CD4-positive, alpha-beta T cell treated with Interleukin-12 subunit alpha and Interleukin-12 subunit beta, for 1 hour (primary cell): ENCODE measurements at places on chromosomes 16 and 17.

GRCh38 chr16:56327929-56328258 lies 97.5 kb downstream of the AMFR start:
- no peak for DNase-seq

DNA sequence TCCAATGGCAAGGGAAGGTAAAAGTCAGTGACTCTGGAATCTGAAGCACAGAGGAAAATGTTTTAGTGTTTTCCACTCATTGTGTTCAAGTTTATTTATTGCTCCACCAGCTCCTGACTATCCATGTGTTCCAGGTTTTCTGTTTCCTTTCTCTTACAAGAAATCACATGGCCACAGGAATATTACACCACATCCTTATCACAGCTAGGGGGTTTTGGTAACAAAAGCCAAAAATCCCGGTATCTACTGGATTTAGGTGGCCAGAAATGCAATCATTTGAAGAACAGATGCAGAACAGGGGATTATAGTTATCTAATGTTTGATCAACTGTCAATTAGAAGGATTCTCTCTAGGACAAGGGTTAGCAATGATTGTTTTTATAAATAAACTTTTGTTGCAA lies 47.9 kb downstream of the STH start:
- no peak for DNase-seq

GRCh38 chr16:79601931-79602627 lies 1.5 kb upstream of the MAF start:
- DNase-seq = peak; percentile 89

GRCh38 chr17:36511216-36511615 lies 23.5 kb downstream of the MYO19 start:
- DNase-seq = no peak

DNA sequence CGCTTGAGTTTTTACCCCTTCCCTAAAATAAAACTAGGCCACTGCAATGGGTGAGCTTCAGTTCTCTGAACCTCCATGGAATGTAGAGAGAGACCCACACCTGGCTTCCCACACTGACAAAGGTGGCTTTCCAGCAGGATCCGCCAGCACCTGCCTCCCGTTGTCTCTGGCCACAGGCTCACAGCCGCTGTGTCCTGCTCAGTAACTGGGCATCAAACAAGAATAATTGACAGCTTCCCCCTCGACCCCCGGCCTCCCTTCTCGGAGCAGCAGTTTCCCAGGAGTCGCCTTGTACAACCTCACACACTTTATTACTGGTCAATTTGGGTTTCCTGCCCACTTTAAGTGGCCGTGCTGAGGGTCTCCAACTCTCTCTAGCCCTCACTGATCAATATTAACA lies 586.1 kb upstream of the PSMD7 start:
- no peak for DNase-seq

GRCh38 chr17:56822725-56823124 lies 11.0 kb downstream of the C17orf67 start:
- DNase-seq = no peak

DNA sequence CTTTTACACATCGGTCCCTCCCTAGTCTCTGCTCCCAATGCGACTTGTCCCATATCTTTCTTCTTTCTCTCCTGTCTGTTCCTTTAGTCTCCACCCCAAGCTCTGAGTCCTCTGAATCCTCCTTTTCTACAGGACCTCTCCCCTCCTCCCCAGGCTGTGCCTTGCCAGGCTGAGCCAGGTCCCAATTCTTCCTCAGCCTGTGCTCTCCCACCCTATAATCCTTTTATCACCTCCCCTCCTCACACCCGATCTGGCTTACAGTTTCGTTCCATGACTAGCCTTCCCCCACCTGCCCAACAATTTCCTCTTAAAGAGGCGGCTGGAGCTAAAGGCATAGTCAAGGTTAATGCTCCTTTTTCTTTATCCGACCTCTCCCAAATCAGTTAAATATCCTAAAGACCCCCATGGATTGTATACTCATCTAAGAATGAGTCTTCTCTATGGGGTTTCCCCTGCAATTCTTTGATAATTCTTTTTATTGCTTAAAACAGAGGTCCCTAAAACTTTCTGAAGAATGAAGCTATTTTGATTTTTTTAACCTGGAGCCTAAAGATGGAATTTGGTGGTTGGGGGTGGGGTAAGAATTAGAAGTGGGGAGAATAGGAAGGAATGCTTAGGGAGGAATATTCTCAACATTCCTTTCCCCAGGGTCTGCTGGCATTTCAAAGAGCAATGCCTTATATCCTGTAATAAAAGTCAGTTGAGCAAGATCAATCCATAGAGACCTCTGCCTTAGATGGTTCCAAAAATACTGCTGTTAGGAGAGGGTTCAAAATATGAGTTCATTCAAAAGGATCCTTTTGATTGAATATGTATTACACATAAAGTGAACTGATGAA lies 102.8 kb downstream of the MYO1D start:
- no peak for DNase-seq

DNA sequence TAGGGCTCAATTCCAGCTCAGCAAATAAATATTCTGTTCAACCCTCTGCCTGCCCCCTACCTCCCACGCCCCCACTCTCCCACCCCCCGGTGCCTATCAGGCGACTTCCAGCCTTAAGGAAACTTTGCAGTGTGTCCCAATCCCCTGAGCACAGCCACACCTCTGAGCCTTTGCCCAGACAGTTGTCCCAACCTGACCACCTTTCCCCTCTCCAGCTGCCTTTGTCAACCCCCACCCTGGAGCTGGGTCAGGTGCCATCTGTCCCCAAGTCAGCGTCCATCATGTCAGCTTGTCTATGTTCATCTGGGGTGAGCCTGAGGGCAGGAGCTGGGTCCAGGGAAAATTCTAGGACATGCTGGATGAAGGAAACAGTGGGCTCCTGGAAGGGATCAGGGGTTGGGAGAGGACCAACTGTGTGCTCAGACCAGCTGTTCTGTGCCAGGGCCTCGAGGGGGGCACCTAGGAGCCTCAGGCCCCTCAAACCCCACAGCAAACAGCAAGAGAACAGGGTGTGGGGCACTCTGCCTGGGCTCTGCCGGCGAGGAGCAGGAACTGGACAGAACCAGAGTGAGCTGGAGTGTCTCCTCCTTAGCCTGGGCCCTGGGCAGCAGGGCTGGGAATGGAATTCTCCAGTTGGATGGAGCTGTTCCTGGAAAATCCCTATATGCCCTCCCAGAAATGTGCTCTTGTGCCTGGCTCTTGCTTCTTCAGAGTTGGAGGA lies 17.8 kb downstream of the CDH16 start:
- no peak for DNase-seq

GRCh38 chr16:3822366-3823045 lies 58.0 kb downstream of the CREBBP start:
- no peak for DNase-seq

DNA sequence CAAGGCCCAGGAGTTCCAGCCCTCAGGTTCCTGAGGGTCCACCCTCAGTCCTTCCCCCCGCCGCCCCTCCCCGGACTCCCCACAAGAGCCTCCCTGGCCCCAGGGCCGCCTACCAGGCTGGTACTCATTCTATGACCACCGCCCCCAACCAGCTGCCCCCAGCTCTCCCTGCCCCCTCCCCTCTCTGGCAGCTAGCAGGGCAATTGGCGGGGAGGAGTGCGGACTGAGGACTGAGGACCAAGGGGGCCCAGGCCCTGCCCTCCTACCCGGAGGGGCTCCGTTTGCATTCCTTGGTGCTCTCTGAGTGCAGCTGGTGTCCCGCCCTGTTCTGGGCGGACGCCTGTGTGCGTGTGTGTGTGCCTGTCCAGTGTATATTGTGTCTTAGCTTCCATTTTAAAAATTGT lies 19.1 kb downstream of the UNC13D start:
- DNase-seq = no peak

DNA sequence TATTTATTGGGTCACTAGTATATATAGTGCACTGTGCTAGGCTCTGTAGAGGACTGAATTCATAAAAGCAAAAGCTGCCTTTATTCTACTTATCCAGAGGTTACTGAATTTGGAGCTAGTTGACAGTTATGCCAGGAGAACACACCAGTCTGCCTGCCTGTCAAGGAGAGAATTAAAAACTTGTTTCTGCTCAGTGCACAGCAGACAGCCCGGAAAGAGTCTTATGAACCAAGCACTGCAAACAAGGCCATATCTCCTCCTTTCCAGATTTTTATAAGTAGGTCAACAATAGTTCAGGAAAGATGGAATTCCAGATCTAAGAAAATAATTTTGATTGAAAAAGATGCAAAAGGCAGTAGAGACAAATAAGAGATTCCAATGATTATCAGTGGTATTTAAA lies 267.8 kb downstream of the CA10 start:
- no peak for DNase-seq

GRCh38 chr16:53910990-53911389 lies 207.0 kb downstream of the FTO start:
- DNase-seq = no peak

DNA sequence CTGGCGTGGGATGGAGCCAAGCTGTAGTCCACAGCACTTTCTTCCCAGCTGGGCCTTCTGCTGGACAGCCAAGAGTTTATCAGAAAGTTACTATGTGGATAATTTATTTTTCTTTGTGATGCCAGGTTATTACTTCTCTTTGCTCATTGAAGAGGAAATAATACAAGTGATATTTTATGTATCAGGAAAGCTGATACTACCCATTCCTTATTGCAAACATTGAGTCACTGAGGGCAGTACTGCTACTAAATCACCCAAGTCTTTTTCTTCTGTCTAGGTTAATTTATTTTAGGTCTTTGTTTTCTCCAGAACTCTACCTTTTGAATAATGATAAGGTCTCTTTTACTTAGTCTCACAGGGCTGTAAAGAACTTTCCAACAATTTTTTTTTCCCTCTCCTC lies 8.3 kb downstream of the NUP93 start:
- DNase-seq = no peak

DNA sequence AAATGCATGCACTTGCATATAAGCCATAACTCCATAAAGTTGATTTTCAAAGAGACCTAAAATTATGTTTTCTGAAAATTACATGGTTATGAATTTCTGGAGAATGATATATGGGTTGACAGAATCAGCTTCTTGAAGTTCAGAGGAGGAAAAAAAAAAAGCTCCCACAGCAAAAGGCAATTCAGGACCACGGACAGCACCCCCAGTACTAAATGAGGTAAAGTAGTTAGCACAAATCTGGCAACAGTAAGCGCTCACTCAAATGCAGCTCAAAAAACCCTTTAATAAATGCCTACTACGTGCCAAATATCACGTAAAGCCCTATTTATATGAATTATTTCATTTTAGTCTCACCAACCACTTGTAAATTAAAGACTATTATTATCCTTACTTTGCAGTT lies 135.2 kb downstream of the SHISA9 start:
- peak; percentile 1 for DNase-seq

GRCh38 chr16:73192232-73192894 lies 144.4 kb upstream of the ZFHX3 start:
- DNase-seq = no peak

GRCh38 chr17:9472541-9472940 lies 103.1 kb downstream of the STX8 start:
- no peak for DNase-seq

GRCh38 chr16:52238710-52239109 lies 308.2 kb downstream of the TOX3 start:
- DNase-seq = no peak

GRCh38 chr17:72378414-72379390 lies 257.9 kb downstream of the SOX9 start:
- DNase-seq = no peak

DNA sequence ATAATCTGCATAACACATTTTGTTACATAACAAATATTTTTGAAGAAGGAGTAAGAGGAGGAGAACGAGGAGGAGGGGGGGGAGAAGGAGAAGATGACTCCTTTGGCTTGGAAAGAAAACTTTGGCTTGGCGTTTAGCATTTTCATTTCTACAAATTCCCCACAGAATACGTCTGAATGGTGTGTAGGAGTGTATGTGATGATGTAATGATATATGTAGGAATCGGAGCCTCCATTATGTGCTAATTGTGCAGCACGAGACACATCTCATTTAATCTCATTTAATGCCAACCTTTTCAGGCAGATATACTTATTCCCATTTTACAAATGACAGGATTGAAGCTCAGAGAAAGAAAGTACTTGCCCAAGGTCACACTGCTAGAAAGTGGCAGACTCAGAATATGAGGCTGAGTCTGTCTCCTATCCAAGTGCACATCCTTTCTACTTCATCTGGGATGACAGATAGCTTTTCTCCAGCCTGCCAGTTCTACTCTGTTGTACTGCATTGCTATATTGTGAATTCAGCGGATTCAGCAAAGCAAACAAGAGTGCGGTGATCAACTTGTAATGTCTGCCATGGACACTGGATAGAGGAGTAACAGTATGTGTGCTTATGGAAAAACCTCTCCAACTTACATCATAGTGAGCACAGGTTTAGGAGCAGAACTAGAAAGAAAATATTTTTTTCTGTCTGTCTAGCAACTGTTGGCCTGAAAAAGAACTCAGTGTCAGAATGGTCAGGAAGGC lies 10.4 kb upstream of the SLC47A2 start:
- DNase-seq = no peak

DNA sequence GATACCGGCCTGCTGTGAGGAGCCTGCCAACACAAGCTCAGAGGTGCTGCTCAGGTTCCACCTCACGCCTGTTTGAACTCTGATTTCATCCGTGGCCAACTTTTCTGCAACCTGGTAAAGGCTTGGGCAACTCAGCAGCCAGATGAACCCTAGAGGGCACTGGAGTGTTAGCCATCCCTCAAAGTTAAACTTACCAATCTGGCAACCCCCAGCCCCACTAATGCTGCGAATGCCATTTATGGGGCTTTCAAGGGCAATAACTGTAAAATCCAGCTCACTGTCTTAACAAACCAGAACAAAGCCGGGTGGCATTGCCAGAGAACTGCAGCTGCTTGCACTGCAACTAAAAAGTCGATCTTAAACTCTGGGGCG lies 105.5 kb downstream of the AXIN2 start:
- peak; percentile 34 for DNase-seq

DNA sequence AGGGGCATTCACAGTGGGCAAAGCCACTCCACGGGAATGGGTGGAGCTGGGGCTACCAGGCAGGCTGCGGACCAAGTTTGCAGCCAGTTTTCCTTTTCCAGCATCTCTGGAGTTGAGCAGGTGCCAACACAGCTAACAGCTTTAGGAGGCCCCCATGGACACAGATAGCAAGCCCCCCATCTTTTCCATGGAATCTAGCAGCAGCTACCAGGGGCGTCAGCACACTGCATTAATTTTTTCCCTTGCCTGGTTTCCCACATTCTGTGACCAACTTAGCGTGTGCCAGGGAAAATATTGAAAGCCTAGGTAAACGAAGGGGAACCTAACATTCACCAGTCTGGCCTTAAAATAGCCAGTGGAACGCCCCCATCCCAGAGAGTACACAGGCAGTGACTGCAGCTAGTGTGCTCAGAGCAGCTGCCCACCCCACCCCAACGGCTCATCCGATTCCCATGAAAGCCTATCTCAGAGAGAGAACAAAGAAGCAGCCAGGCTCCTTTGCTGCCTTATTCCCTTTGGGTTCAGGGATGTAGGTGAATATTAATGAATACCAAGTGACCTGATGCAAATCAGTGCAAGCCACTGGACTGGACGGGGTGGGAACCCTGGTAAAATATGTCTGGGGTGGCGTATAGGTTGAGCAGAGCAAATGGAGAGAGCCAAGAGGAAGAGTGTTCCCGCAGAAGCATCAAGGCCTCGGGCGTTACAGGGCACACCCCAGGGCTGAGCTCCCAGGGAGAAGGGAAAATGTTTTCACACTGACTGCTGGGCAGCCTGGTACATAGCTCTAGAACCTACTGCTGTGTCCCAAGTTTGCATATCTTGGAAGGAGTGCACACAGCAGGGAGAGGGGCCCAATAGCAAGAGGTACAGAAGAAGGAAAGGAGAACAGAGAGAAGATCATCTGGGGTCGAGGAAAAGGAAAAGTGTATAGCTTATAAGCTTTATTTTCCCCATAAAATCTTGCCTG lies 73.9 kb upstream of the SOX9 start:
- no peak for DNase-seq
